ENCODE measurements at places on chromosomes 1 and 21.

DNA sequence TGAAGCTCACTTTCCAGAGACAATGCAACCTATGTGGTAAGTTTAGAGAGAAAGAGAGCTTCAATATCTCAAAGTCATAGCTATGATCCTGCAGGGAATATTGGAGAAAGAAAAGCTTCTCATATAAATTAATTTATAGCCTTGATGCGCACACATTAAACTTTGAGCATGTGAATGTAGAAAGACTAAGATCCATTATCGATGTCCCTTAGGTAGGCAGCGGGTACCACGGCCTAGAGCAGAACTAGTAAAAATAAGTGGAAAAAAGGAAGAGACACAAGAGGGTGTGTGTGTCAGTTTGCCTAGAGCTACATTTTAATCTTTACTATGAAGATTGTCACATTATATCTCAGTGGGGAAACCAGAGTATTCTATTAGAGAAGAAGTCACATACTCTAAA lies 685.6 kb downstream of the AMY1C start:
- DNase-seq: no peak

DNA sequence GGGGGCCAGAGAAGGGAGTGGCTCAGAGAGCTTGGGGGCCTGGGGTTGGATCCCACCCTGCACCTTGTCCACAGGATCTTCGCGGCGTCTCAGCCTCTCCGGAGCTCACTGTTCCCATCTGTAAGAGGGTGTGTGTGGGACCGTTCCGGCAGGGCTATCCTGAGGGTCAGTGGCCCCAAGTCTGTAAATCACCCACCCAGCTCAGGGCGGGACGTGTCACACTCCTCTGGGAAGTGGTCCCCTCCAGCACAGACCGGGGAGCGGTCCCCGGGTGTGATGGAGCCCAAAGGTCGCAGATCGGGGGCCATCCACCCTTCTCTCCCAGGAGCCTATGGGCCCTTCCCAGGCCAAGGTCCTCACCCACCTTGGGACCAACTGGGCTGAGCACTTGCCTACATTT lies 40.0 kb downstream of the KCNAB2 start:
- no peak for DNase-seq

GRCh38 chr1:63261736-63262458 lies 60.5 kb upstream of the FOXD3 start:
- no peak for DNase-seq

GRCh38 chr1:38581396-38581795 lies 278.2 kb downstream of the RRAGC start:
- no peak for DNase-seq

GRCh38 chr1:113616156-113616555 lies 143.1 kb downstream of the PHTF1 start:
- no peak for DNase-seq

- DNase-seq: no peak
Observed at GRCh38 chr1:20037877-20038276, 32.1 kb upstream of the PLA2G5 start.

- no peak for DNase-seq
Observed at GRCh38 chr1:213075725-213076124, 24.7 kb downstream of the RPS6KC1 start.

- DNase-seq: no peak
Observed at GRCh38 chr1:240466509-240466908, 145.4 kb downstream of the GREM2 start.

DNA sequence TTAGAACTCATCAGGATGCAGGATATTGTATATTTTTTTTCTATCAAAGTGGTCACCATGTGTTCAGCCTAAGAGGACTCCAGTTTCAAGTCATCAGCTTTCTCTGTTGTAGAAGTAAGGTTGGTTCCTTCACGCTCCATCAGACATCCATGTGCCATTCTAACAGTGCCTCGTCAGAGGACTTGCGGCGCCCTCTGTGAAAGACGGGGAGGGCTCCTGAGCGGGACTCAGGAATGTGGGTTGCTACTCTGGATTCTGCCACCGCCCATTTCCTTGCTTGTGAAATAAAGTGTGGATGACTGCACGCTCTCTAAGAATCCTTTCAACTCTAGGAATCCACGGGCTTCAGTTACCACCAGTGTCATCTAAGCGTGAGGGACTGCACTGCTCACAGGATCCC lies 593.5 kb downstream of the KIF26B start:
- DNase-seq: no peak

GRCh38 chr1:31102501-31102950 lies 37.0 kb upstream of the PUM1 start:
- no peak for DNase-seq

DNA sequence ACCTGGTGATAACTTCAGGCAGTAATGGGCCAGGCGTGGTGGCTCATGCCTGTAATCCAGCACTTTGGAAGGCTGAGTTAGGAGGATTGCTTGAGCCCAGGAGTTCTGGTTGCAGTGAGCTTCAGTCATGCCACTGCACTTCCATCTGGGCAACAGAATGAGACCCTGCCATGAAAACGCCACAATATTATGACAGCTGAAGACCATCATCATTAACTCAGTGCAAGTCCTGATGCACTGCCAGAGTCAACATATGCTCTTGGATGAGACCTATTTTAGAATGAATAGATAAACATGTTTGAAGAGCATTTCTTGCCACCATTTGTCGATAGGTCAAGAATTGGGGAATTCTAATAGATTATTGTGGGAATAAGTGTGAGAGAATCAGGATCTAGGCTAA lies 26.4 kb downstream of the HENMT1 start:
- DNase-seq: no peak

DNA sequence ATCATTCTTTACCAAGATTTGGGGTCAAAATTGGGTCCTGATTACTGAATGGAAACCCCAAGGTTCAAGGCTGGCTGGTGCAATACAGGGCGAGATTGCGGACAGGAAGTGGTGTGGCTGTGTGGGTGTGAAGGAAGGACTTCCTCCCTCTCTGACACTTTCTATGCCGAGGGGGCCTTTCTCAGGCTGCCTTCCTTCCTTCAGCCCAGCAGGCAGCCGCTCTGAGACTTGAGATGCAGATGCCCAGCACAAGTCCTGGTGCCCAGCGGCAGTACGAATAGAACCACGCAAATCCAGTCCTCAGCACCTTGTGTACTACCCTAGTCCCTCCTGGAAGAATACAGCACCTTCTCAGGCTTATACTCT lies 16.3 kb downstream of the BATF3 start:
- no peak for DNase-seq

DNA sequence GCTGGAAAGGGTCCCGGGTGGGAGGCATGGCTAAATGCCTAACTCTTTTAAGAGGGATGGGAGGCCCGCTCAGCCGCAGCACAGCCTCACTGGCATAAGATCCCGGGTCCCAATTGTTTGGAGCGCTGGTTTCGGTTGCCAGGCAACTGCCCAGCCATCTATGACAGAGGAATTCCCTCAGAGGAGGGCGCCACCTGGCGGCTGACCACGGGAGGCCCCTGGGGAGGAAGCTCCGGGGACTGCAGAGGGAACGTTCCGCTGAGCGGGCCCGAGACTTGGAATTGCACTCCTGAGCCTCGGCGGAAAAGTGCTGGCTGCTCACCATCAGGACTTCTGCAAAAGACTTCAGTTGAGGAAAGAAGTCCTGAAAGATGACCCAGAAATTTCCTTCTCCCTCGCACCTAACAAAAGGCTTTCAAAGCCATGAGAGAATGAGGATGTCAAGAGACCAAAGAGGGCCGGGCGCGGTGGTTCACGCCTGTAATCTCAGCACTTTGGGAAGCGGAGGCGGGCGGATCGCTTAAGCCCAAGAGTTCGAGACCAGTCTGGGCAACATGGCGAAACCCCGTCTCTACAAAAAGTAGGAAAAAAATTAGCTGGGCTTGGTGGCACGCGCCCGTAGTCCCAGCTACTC lies 1.1 kb upstream of the ELAPOR1 start:
- DNase-seq: peak; percentile 85

GRCh38 chr1:215517441-215517891 lies 49.6 kb upstream of the KCTD3 start:
- no peak for DNase-seq

- DNase-seq: no peak
Observed at GRCh38 chr1:8902765-8903164, 24.3 kb upstream of the ENO1 start.

DNA sequence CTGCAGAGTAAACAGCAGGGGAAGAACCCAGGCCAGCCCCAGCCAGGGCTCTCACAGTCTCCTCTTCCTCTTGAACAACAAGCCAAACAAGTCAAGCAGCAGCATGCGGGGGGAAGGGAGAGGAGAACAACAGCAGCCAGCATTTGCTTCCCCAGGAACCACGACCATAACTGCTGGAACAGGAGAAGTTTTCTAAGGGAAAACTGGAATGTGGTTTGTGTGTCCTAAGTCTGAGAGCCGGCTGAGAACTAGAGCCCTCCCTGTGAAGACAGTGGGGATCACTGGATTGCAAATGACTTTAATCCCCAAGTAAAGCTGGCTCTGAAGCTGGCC lies 48.2 kb downstream of the COQ8A start:
- no peak for DNase-seq

GRCh38 chr1:212514056-212514614 lies 81.4 kb downstream of the NENF start:
- no peak for DNase-seq

DNA sequence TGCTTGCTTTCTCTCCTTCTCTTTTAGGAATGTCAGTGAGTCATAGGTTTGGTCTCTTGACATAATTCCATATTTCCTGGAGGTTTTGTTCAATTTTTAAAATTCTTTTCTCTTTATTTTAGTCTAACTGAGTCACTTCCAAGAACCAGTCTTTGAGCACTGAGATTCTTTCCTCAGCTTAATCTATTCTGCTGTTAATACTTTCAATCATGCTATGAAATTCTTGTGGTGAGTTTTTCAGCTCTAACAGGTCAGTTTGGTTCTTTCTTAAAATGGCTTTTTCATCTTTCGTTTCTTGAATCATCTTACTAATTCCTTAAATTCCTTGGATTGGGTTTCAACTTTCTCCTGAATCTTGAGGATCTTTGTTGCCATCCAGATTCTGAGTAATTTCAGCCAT lies 321.0 kb downstream of the PTBP2 start:
- DNase-seq: no peak

DNA sequence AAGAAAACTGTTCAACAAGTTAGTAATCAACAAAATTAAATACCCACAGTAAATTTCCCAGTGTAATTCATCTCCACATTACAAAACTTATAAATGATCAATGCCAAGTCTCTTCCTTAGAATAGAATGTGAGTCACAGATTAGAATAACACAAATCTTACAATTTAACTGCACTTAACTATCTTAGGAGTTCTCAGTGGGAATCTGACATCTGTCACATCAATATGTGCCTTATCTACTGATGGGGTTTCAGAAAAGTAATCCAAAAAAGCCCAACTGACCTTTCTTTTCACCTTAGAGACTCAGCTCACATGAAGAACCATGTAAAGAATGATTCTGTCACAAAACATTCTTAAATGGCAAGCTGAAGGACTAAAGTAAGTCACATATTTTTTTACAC lies 141.4 kb downstream of the RERE start:
- no peak for DNase-seq

- DNase-seq: no peak
Observed at GRCh38 chr1:201309416-201309815, 26.1 kb downstream of the PKP1 start.

DNA sequence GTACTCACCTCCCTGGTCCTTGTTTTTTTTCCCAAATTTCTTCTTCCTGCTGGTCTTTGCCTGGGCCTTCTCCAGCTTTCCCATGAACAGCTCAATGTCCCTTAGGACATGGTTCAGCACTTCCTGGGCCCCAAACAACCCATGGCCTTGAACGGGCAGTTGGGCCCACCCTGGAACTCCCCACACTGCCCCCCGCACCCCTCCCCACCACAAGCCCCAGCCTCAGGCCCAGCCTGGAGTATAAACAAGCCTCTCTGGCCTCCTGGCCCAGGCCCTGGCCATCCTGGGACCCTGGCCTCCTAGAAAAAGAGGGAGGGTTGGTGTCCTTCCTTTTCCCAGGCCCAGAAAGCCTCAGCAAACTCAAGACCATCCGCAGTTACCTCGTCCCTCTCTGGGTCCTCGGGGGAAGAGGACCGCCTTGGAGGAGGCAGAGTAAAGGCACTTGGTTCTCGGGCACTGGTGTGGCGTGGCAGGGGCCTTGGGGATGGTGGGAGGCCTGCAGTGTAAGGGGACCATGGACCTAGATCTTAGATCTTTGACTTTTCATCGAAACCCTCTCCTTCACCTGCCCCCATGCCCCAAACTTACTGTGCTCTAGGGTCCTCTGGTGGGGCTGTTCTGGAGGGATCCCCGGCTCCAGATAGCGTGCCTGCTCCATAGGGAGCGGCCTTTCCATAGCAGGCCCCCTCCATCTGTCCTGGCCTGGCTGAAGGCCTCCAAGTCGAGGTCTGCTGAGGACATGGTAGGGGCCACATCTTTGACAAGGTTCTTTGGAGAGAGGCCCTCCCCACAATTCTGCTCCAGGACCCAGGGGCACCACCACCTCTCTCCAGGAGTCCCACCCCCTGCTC lies 5.6 kb downstream of the EPS8L3 start:
- no peak for DNase-seq

GRCh38 chr1:206757524-206758266 lies 12.9 kb upstream of the IL19 start:
- DNase-seq: peak; percentile 48

DNA sequence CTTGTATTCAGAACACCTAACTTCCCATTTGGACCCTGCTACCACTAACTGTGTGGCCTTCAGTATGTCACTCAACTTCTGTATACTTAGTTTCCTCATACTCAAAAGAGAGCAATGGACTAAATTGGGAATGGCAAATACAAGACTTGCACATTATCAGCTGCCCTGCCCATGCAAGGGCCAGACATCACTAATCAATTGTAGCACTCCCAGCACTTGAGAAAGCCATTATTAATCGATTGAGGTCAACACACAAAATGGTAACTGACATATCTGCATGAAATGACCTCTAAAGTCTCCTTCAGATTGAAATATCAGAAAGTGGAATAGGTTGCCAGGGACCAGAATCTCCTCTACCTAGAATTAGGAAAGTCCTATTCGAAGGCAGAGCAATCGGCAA lies 59.2 kb downstream of the MT1HL1 start:
- no peak for DNase-seq

- no peak for DNase-seq
Observed at GRCh38 chr1:83505148-83505547, 493.8 kb downstream of the TTLL7 start.

DNA sequence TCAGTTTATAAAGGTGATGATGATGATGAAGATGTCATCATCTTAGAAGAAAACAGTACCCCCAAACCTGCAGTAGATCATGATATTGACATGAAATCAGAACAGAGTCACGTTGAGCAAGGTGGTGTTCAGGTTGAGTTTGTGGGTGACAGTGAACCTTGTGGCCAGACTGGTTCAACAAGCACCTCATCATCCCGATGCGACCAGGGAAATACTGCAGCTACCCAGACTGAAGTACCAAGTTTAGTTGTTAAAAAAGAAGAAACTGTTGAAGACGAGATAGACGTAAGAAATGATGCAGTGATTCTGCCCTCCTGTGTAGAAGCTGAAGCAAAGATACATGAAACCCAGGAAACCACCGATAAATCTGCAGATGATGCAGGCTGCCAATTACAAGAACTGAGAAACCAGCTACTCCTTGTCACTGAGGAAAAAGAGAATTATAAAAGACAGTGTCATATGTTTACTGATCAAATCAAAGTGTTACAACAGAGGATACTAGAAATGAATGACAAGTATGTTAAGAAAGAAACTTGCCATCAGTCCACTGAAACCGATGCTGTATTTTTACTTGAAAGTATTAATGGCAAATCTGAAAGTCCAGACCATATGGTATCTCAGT lies 16.0 kb upstream of the CHAF1B start:
- DNase-seq: no peak
